Activated CD8-positive, alpha-beta T cell treated with anti-CD3 and anti-CD28 coated beads for 36 hours (primary cell): ENCODE measurements at places on chromosomes 6 and 20. TPM values are rescaled to one million over a fixed set of nuclear protein-coding genes. Genes with fewer than 3 reads are reported as not detected.

The MATN4 gene
- total RNA-seq: 0.74 TPM

The SLC18B1 gene
- 7.0 TPM for total RNA-seq

DNA sequence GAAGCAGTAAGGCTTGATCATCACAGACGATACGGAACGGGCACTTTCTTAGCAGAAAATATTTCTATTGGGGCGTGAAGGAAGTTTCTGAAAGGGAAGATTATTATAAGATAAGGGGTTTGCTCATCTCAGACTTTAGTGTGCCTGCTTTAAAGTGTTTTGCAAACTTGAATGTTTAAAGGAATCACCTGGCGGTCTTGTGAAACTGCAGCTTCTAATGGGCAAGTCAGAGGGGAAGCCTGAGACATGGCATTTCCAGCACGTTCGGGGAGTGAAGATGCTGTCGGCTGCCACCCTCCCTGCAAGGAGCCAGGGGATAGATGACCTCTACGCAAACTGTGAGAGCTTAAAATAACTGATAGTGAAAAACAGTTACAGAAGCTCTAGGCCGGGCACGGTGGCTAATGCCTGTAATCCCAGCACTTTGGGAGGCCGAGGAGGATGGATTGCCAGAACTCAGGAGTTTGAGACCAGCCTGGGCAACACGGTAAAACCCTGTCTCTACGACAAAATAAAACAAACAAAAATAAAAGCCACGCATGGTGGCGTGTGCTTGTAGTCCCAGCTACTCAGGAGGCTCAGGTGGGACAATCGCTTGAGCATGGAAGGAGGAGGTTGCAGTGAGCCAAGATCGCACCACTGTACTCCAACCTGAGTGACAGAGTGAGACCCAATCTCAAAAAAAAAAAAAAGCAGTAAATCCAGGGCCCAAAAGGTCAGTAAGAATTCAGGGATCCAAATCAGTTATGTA, 2.3 kb upstream of the KIF16B start:
- peaks cover 5% of the 10 kb centered on the region for H3K27me3 ChIP-seq
- no peaks in the 10 kb centered on the region for H3K36me3 ChIP-seq
- no peak for DNase-seq

The FKBP1C gene
- 1.5 TPM for total RNA-seq

GRCh38 chr6:71722736-71723135, 163.6 kb upstream of the RIMS1 start:
- no peak overlapping the region for H3K4me3 ChIP-seq
- H3K27me3 ChIP-seq: no peaks in the 10 kb centered on the region
- no peaks in the 10 kb centered on the region for H3K4me1 ChIP-seq

DNA sequence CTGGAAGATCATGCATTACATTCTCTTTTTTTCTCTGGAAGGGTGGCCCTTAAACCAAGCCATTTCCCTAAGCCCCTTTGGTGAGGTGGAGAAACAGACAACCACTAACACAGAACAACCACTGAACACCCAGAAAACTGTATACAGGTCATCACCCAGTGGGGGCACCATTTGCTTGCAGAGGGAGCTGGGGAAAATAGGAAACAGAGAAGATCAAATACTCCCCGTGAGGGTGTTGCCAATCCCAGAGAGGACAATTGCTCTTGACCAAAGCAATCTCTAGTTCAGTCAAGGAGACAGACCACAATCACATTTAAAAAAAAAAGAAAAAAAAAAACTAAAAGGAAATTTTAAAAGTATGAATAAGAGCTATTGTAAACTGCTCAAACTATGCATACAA, 865 bp upstream of the DAAM2 start:
- H3K36me3 ChIP-seq: no peaks in the 10 kb centered on the region
- no peak for DNase-seq
- no peak overlapping the region for H3K27ac ChIP-seq
- no peak overlapping the region for H3K4me3 ChIP-seq
- no peaks in the 10 kb centered on the region for H3K4me1 ChIP-seq

DNA sequence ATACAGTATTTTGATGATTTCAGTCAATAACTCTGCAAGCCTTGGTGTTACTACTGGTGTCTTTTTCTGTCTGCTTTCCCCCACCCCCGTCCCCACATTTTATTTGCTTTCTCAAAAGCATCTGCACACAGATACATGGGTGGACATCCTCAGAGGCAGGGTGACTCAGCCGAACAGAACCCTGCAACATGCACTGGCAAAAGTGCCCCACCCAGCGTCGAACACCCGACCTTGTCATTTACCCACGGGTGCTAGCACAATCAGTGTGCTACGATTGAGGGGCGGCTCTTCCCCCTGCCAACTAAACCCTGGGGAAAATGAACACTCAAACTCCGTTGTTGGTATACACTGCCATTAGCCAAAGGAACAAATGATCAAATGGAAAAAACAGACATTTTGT, 115.9 kb upstream of the NAA20 start:
- peaks cover 8% of the 10 kb centered on the region for H3K27me3 ChIP-seq
- H3K4me3 ChIP-seq: no peak overlapping the region
- no peak for DNase-seq
- H3K27ac ChIP-seq: no peak overlapping the region
- no peaks in the 10 kb centered on the region for H3K4me1 ChIP-seq

DNA sequence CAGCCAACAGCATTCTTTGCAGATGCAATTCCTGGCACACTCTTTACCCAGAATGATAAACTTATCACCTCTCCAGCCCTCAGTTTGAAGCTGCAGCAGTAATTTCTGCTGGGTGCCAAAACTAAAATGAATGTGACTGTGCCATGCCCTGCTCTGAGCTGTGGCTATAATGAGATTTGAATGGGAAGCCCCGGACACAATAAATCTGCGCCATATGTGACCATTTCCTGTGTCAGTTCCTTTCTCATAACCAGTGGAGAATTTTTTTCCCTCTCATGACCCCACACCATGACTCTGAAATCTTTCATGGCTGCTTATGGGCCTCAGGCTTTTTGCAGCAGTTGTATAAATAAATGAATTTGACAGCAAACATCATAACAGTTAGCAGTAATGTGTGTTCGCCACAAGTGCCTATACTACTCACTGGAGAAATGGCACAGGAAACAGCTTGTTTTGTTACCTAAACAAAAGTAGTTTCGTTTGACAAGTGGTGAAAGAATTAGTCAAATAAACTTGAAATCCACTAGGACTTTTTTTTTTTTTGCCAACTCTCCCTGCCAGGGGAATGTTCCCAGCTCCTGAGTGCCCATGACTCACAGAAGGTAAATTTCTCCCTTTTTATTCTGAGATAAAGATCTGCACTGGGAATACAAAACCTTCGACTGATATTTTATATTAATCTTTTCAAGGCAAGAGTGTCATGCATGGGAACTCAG, 408.4 kb downstream of the PKHD1 start:
- H3K36me3 ChIP-seq: no peaks in the 10 kb centered on the region
- DNase-seq: no peak
- H3K27ac ChIP-seq: no peak overlapping the region
- no peaks in the 10 kb centered on the region for H3K4me1 ChIP-seq
- H3K27me3 ChIP-seq: no peaks in the 10 kb centered on the region
- H3K4me3 ChIP-seq: no peak overlapping the region

GRCh38 chr6:43334466-43335095, 26.0 kb upstream of the CRIP3 start:
- no peak overlapping the region for H3K4me3 ChIP-seq
- DNase-seq: no peak
- H3K27me3 ChIP-seq: no peaks in the 10 kb centered on the region
- peaks cover 3% of the 10 kb centered on the region for H3K36me3 ChIP-seq
- peaks cover 16% of the 10 kb centered on the region for H3K4me1 ChIP-seq

DNA sequence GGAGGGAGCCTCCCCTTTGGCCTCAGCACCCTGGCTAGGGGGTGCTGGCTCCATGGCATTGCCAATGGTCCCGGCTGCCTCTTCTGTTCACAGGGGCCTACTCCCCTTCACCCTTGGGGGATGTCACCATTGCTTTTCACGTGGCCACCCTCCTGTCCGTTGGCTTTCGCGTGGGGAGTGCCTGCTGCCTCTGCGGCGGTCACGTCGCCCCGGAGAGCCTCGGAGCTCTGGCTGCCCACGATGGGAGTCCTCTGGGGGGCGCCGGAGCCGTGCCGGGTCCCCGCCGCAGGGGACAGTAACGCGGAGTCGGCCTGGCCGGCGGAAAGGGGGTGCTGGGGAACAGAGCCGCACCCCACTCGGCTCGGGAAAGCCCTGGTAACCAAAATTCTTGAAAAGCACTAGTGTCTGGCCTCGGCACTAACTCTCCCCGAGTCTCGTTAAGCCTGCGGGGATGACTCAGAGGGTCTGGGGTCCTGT, 661 bp upstream of the HEBP2 start:
- peaks cover 23% of the 10 kb centered on the region for H3K4me1 ChIP-seq
- no peaks in the 10 kb centered on the region for H3K27me3 ChIP-seq
- H3K36me3 ChIP-seq: peaks cover 19% of the 10 kb centered on the region
- peak overlapping the region; percentile 83 for H3K27ac ChIP-seq
- peak overlapping the region; percentile 76 for H3K4me3 ChIP-seq

DNA sequence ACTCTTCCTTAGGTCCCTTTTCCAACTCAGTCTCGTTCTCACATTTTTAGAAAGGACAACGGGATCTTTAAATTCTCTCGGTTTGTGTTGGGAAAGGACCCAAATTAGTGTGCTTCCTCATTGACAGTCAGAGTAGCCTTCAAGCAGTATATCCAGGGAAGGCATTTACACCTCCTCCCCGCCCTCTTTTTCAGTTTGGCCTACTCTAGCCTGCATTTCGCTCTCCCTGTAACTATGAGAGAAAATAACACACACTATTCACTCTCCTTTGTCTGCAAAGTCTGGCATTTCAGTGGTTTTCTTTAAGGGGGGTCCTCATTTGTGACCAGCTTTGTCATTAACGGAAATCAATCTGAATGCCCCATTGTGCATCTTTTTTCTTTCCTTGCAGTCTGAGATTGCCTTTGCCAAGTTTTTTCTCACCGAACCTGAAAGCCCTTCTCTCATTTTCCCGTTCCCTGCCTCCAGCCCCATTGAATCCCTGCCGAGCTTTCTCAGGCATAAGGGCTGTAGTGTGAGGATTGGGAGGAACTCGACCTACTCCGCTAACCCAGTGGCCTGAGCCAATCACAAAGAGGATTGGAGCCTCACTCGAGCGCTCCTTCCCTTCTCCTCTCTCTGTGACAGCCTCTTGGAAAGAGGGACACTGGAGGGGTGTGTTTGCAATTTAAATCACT, 393 bp upstream of the FABP7 start:
- no peaks in the 10 kb centered on the region for H3K4me1 ChIP-seq
- H3K27ac ChIP-seq: no peak overlapping the region
- H3K36me3 ChIP-seq: no peaks in the 10 kb centered on the region
- peaks cover 22% of the 10 kb centered on the region for H3K27me3 ChIP-seq
- H3K4me3 ChIP-seq: no peak overlapping the region

DNA sequence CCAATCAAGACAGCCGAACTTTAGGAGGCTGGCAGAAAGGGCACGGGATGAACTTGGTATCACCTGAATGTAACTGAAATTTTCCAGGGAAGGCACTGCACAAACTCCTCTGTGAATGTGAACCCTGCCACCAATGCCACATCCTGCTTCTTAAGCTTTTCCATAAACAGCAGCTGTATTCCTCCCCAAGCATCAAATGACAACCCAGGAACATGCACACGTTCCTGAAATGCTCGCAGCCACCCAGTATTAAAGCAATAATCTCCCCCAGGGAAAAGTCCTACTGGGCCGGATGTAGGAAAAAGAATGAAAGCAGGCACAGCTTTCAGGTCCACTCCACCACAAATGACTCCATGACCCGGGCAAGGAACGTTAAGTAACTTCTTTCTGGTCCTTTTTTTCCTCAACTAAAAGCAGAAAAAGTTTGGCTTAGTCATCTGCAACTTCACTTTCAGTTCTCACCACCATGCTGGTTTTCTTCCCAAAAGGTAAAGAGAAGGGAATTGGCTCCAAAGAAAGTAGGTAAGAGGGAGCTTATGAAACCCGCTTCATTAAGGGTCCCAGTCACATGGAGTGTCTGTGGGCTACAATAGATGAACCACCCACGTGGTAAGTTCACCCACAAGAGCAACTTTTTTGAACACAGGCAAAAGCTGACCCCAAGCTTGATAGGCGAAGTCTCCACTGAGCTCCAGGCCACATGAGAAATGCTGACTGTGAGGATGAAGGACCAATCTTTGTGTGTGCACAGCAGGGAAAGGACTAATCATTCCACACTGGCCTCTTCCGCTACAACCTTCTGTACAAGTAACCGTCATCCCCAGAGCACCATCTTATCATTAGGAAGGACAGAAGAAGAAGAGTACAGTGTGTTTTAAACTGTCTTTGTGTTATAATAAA, 90.1 kb downstream of the HIVEP2 start:
- peak overlapping the region; percentile 85 for H3K27ac ChIP-seq
- H3K27me3 ChIP-seq: no peaks in the 10 kb centered on the region
- H3K36me3 ChIP-seq: peaks cover 41% of the 10 kb centered on the region
- H3K4me1 ChIP-seq: peaks cover 93% of the 10 kb centered on the region
- peak overlapping the region; percentile 69 for H3K4me3 ChIP-seq
- DNase-seq: no peak

DNA sequence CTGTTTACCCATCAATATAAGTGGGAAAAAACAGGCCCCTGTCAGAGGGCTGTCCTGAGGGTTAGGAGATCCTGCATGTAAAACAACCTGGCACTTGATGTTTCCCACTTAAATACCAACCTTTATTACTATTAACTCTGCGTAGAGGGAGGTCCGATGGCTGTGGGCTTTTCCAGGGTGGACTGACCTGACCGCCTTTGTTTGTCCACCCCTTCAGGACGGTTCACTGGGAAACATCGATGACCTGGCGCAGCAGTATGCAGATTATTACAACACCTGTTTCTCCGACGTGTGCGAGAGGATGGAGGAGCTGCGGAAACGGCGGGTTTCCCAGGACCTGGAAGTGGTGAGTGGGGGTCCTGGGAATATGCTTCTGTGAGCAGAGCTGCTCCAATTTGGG, 47.3 kb downstream of the SASH1 start:
- no peaks in the 10 kb centered on the region for H3K36me3 ChIP-seq
- H3K27ac ChIP-seq: no peak overlapping the region
- peaks cover 4% of the 10 kb centered on the region for H3K27me3 ChIP-seq
- no peak overlapping the region for H3K4me3 ChIP-seq
- no peak for DNase-seq
- no peaks in the 10 kb centered on the region for H3K4me1 ChIP-seq

DNA sequence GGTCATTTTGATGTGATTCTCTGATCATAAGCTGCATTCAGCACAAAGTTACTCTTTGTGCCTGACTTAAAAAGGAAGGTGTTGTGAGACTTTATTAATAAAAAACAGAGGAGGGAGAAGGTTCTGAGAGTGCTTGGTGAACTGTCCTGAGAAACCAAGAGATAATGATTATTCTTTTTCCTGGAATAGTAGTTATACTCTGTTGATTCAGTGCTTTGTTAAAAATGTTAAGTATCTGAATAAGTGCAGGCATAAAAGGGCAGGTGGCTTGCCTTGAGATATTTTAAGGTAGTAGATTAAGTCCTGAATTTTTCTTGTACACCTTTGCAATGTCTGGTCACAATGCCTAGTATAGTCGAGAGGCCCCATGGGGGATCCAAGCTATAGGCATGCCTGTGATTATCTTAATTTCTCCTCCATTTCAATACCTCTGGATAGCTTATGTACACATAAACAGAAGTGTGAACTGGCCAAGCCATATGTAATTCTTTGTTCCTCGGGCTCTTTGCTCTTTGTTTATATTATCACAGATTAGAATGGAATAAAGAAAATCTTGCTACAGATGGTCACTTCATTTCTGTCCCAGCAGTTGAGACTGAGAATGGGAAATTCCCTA, 50.0 kb downstream of the SOBP start:
- no peak overlapping the region for H3K27ac ChIP-seq
- DNase-seq: no peak
- H3K4me1 ChIP-seq: no peaks in the 10 kb centered on the region

The ENPP4 gene
- 6.6 TPM for total RNA-seq

The KHDC1L gene
- not detected for total RNA-seq
